IMR-90 (cell line): ENCODE measurements at places on chromosomes 2 and 18. TPM values are rescaled to one million over a fixed set of nuclear protein-coding genes. Genes with fewer than 3 reads are reported as not detected.

GRCh38 chr2:28956415-28956826 is 24.7 kb upstream of the TOGARAM2 start:
- DNase-seq: no peak

DNA sequence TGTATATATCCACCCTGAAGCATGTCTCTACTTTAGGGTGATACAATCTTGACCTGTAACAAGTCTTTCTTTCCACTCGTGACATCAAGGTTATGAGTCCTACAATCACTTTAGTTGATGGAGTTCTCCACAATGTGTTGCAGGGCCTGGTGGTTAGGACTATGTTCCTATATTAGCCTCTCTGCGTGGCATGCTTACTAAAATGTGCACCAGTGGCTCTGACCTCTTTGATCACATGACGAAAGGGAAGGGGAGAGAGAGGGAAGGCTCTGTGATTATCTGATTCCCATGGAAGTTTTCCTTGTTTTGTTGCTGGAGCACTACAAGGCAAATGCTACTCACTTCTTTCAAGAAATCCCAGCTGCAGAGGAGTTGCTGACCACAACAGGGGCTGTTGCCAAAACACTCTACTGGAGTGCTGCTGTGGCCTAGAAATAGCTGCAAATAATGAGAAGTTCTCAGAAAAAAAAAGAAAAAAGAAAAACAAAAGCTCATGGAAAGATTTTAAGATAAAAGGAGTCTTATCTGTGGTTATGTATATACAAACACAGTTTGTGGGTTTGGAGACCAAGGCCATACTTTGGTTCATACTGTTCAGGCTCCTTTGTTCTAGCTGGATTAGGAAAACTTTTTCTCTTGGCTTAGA is 272.8 kb upstream of the MMADHC start:
- DNase-seq: peak; percentile 92

BMPR2 gene
- polyA plus RNA-seq: 15.7 and 17.0 TPM in 2 replicates

DNA sequence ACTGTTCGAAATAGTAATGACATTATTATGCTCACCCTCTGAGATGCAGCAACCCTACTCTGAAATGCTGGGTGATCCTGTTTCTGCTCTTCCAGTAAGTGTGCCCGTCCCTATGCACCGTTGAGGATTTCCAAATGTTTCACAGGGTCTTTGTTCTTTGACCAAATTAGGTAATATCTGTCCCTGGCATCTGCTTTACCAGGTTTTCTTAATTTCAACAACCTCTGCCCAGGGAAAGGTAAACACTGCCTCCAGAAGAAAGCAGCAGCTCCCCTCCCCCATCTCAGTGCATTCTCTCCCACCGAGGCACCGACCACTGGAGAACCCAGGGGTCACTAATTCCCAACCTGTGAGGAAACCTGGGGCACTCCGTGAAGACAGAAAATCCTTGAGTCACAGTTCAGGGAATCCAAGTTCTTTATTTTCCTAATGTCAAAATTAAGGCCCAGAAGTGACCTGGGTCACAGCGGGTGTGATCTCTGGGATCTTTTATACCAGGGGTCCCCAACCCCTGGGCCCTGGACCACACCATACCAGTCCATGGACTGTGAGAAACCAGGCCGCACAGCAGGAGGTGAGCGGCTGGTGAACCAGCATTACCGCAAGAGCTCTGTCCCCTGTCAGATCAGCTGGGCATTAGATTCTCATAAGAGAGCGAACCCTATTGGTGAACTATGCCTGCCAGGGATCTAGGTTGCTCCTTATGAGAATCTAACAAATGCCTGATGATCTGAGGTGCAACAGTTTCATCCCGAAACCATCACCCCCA is 1.2 kb upstream of the GRB14 start:
- no peak for DNase-seq

GRCh38 chr2:206555721-206556120 is 86.6 kb upstream of the FAM237A start:
- peak; percentile 52 for DNase-seq

GRCh38 chr18:2853926-2854664 is 7.3 kb downstream of the EMILIN2 start:
- no peak for DNase-seq

- DNase-seq: no peak
These were observed 59.3 kb downstream of the SETBP1 start for GRCh38 chr18:44740000-44740399.

PLB1 gene
- polyA plus RNA-seq: 0.43 and 0.74 TPM in 2 replicates

GRCh38 chr2:37466533-37467222 is 122.2 kb downstream of the QPCT start:
- no peak for DNase-seq

GRCh38 chr2:63050334-63051041 is at the start of gene OTX1:
Gene OTX1, plus strand, starts transcription at chr2:63050830. Its CDS starts 2,161 bp downstream, at chr2:63052991.
- peak; percentile 21 for DNase-seq

DNA sequence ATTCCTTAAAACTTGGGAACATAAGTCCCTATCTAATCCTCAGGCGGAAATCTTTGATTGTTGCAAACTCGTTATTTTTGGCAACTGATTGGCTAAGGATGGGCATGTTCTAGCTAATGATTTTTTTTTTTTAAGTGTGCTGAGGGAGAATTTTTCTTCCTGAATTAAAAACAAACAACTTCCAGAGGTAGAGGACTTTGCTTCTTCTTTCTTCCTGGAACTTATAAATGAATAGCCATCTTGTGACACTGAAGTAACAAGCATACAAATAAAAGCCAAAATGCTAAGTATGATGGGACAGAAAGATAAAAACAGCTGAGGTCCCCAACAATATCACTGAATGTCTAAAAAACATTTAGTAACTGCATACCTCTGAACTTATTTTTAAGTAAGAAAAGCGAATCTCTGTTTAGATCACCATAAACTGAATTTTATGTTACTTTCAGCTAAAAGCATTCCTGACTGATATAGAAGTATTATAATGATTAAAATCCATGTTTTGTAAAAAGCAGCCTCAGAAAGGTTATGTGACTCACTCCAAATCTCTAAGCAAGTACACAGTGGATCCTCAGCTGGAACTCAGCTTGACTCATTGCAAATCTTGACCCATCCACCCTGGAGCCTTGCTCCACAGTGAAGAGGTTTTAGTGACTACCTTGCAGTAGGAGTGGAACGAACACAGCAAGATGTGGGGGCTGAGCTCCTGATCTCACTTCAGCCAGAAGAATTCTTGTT is 344.4 kb downstream of the CLIP4 start:
- DNase-seq: peak; percentile 90

DNA sequence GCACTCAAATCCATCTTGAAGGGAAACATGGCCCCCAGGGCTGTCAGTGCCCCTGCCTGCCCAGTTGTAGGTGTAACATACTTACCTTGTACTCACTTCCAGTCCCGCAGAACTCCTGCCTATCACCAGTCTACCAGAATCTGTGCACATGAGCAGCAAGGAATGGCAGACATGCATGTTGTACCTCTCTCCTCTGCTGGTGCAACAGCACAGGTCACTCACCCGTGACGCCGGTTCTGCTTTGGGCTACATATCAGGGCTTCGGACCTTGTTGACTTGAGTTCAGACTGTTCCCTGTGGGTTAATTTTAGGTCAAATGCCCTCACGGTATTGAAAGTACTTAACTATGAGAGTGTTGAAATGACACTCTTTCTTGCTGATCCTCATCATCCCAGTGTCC is 215.7 kb downstream of the TPGS2 start:
- DNase-seq: no peak

INO80D gene
- polyA plus RNA-seq: 0.67 and 0.79 TPM in 2 replicates

DNA sequence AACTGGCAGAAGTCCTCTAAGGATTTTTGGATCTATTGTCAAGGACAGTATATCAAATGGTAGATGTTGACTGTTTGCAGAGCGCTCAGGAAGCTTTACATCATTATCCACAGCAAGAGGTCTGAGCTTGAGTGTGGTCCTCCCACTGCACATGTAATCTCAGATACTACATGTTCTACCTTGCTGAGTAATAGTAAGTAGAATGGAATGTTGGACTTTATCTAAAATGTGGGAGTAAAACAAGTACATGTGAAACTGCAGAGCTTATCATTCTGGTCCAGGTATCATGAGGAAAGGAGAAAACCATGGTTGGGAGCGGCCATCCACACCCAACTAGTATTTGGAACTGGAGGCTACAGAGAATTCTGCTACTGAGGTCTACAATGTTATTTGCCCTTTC is 19.3 kb upstream of the CD28 start:
- DNase-seq: peak; percentile 31

GRCh38 chr2:101463911-101464641 is 10.8 kb downstream of the RFX8 start:
- peak; percentile 92 for DNase-seq

GRCh38 chr2:28227498-28227897 is 165.2 kb upstream of the FOSL2 start:
- no peak for DNase-seq

COPS9 gene
- 309 and 459 TPM in 2 replicates for polyA plus RNA-seq

DNA sequence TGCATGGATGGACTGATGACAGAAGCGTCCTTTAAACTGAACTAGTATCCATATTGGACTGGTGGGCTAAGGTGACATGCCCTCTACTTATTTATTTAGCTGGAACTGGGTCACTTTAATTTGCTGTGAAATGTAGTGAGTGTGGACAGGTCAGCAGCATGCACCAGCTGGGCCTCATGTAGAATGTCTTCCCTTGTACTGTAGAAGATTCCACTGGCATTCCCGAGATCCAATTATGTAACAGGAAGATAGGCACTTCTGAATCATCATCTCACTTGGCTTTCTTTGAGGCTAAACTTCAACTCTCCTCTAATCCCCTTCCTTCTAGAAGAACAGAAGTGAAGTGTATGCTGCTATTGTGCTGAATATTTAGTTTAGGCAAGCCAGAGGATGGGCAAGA is 296.2 kb downstream of the SLC8A1 start:
- DNase-seq: peak; percentile 39

NPAS2 gene
- polyA plus RNA-seq: 14.8 and 16.0 TPM in 2 replicates

GRCh38 chr2:145108959-145109710 is 589.2 kb upstream of the ZEB2 start:
- DNase-seq: no peak

- no peak for DNase-seq
These were observed 24.7 kb downstream of the RNF103 start for GRCh38 chr2:86598966-86599365.
